AG09309 (cell line): ENCODE measurements at places on chromosomes 5 and 9.
A peak's percentile ranks its signal among the peaks of the same experiment; 100 is the strongest.

DNA sequence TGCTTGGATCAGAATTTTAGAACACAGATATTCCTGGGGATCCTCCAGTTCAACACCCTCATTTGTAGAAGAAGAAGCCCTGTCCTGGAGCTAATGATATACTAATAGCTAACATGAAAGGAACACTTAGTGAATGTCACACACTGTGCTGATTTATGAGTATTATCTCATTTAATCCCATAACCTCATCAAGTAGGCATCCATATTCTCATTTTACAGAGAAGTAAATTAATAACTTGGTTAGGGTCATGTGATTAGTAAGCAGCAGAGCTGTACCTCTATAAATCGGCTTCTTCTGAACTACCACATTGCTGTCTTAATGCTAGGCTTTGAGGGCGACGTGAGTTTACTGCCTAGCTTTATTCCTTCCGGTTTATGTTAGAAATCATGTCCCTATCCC lies 6.0 kb downstream of the TTC23L start:
- DNase-seq: no peak

DNA sequence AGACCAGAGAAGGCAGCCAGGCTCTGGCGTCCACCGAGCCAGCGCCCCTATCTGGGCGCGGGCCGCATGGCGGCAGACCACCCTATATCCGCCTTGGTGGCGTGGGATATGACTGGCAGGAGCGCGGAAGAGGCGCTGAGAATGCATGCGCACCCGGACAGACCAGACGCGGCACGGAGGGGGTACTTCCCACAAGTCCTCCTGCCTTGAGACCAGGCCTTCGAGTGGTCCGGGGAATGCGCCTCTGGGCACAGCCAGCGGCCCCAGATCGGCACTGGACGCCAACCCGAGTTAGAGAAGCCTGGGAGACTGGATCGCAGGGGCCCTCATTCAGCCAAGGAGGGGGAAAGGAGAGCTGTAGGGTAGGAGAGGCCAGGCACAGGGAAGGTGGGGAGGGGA lies 2.5 kb upstream of the LMX1B start:
- DNase-seq: no peak

DNA sequence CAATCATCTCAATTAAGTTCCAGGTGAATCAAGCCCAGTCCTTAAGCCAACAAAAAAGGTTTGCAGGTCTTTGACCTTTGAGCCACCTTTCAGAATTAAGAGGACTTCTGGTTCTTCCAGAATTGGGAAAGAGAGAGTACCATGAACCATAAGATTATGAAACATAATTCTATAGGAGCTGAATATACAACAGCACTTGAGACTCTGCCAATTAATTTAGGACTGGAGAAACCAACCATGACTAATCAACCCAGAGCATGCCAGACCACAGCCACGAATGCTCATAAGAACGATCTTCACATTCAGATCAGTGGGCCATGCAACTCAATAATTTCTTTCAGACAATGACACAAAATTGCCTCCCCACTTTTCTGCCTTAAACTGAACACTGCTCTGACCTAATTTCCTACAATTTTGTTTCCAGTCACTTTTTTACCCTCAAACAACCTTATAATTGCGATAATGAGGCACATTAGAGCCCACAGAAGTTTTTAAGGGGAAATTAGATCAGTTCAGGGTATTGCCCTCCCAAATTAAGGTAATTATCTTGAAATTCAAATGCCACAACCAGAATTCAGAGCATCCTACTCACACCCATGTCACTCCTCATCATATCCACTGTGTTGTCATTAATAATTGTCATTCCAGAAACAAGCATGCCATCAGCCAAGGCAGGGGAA lies 213.4 kb downstream of the ATPSCKMT start:
- DNase-seq: no peak

GRCh38 chr5:72378639-72379289 lies 58.6 kb downstream of the PTCD2 start:
- DNase-seq: peak; percentile 45

DNA sequence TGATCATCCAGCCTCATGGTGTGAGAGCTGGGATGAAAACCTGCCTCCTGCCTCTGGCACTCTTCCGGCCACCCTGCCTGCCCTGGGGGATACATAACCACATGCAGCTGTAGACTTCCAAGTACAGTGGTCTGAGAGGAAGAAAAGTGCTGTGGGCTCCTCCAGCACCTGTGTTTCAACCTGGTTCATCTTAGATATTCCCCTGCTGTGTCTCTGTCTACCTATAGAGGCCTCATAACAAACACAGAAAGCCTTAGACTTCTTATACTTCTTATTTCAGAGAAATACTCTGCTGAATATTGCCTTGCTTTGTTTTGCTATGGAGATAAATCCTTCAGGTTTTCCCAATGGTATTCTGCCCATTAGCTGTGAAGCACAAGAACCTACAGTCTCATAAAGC lies 19.6 kb upstream of the TNFAIP8 start:
- DNase-seq: no peak

- DNase-seq: no peak
These were observed 296.3 kb downstream of the KCNN2 start for GRCh38 chr5:114658194-114658593.

DNA sequence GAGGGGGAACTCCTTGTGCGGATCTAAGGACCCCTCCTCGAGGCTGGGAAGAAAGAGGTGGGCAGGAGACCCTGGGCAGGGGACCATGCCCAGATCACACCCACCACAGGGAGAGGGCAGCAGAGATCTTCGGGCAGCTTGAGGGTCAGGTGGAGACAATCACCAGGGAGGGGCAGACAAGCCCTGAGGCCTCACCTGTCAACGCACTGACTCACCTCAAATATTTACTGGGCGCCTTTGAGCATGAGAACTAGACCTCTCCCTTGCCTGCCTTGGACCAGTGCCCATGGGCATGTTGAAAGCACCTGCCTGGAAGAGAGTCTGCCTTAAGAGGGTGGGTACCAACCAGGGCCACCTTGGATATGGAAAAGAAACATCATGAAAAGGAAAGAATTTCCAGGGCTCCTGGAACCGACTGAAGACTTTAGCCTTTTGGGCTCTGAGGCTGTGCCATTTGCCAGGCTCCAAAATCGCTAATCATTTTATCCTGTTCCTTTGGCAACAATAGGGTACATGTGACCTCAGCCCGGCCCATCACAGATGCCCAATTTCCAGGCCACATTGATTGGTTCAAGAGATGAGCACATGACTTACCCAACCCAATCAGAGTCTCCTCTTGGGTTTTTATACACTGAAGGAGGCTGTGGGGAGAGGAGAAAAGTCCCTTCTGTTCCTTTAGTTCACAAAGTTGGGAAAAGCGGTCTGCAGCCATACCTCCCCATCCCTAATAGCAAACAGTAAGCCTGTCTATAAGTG lies 10.4 kb upstream of the SPINK4 start:
- DNase-seq: no peak

DNA sequence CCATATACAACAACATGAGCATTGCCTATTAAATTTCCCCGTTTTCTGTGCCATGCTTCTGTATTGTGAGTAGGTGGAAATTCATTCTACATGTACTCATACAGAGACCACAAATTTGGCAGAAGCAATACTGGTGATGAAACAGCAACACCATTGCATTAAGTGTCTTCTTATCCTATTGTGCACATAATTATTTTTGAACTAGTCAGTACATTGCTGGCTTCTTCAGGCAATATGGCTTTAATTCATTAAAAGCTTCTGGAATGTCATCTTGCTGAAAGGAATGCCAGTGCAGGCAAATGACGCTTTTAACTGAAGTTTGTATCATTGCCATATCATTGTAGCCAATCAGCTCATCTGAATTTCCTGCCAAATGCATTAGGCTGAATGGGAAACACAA lies 82.6 kb downstream of the KIAA1958 start:
- DNase-seq: peak; percentile 98
